Left hindlimb (tissue), 1 donor: ENCODE measurements at places on chromosomes 1 and 21.

- no peak for DNase-seq
Observed at GRCh38 chr1:116357487-116357886, 15.6 kb upstream of the ATP1A1 start.

- no peak for DNase-seq
Observed at GRCh38 chr1:50237056-50237455, 128.3 kb downstream of the ELAVL4 start.

GRCh38 chr1:19376428-19377372, 64.6 kb downstream of the SLC66A1 start:
- DNase-seq = no peak

DNA sequence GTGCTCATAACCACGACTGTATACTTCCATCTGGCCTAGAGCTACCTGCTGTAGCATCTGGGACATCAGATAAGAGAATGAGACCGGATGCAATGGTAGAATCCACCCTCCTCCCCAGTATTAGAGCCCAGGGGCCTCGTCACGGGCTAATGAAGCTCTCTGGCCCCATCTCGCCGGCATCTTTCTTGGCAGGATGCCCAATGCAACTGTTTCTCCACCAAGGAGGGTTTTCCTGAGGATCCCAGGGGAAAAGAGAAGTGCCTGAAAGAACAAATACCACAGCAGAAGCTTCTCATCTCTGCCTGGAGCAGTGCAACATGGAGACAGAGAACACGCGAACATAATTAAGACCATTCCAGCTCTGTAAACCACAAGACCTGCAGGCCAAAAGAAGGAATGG, 80.0 kb downstream of the VWA5B1 start:
- no peak for DNase-seq

- no peak for DNase-seq
Observed at GRCh38 chr1:34779005-34779404, 2.0 kb upstream of the GJB3 start.

DNA sequence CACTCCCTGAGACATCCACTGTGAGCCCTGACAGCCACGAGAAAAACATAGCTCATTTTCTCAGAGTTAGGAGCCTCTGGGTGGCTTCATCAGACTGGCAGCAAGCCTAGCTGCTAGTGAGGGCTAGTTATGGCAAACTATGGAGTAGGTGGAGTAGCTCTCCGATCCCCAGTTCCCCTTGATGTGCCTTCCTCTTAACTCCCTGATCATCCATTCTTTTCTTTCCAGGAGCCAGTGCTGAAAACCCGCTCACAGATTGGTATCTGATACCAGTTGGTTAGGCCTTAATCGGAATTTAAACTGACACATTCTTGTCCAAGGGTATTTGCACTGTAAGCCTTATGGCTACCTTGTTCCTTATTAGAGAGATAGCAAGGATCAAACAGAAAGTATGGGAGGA, 31.4 kb upstream of the PAXBP1 start:
- no peak for DNase-seq

DNA sequence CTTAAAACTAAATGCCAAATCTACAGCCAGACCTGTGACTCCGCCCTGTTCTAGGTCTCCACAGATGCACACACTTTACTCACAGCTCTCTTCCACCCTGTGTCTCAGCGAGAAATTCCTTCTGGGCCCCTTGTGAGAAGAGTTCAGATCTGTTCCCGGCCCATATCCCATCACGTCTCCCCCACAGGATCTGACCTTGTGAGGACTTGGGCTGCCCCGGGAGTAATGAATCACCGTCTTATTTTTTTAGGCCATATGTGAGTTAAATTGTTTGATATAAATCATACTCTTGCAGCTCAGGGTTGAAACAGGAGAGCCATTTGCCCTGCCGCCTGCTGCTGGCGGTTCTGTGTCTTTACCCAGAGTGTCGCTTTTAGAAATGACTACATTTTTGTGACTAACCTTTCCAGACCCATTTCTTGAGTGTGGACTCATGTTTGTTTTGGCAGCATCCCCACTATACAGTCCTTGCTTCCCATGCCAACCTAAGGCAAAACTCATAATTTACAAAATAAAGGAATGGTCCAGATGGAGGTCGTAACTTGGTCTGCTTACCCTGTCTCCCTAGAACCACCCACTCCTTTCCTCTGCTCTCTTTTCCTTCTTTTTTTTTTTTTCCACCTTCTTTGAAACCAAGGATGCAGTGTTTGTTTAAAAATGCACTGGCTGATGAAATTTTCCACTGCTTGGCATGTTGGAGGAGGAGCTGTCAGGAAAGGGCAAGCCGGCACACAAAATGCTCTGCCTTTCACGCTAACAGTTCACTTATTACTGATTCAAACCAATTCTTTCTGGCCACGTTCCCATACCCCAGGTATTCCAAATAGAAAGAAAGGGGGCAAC, 98.0 kb upstream of the C1orf105 start:
- DNase-seq = peak; percentile 85

- no peak for DNase-seq
Observed at GRCh38 chr1:2110738-2111673, 60.8 kb downstream of the PRKCZ start.

- no peak for DNase-seq
Observed at GRCh38 chr1:70499695-70500094, 88.6 kb downstream of the CTH start.
